NCI-H1930 (cell line): ENCODE measurements at places on chromosomes 7 and 10.

- no peak for DNase-seq
Observed at GRCh38 chr10:114635101-114635500, 23.0 kb downstream of the ABLIM1 start.

GRCh38 chr7:81232084-81232799, 313.4 kb upstream of the SEMA3C start:
- no peak for DNase-seq

GRCh38 chr7:126570845-126571244, 681.9 kb downstream of the GRM8 start:
- DNase-seq, result no peak

GRCh38 chr10:76175533-76176165, 744.2 kb downstream of the LRMDA start:
- DNase-seq, result no peak

DNA sequence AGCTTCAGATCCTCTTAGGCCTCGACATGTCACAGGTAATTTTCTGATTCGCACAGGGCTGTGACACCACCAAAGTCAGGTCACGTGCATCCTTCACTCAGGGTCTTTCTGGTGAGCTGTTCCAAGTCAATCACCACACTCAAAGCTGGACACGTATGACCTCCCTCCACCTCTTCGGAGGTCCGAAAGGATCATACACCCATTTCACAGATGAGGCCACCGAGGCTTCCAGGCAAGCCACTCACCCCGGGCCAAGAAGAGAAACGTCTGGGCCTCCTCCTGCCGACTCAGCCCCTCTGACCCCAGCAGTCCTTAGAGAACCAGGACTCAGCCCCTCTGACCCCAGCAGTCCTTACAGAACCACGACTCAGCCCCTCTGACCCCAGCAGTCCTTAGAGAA, 74.6 kb downstream of the FOXL3 start:
- DNase-seq, result no peak

GRCh38 chr10:84336406-84337090, 8.2 kb downstream of the CCSER2 start:
- no peak for DNase-seq

DNA sequence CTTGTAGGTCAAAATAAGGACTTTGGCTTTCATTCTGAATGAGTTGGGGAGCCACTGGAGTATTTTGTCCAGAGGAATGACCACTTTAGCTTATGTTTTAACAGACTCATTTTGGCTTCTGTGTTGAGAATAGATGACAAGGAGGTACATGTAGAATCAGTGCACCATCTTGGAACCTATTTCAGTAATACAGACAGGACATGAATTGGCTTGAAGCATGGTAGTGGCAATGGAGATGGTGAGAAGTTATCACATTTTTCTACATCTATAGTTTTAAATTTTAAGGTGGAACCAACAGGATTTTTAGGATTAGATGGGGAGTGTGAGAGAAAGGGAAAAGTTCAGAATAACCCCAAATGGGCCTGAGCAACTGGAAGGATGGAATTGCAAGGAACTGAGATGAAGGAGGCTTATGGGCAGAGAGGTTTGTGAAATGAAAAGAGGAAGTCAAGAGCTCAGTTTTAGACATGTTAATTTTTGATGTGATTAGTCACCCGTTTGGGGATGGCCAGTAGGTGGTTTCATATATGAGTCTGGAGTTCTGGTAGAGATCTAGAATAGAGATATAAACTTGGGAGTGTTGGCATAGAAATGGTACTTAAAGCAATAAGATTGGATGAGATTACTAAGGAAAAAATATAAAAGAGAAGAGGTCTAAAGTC, 89.2 kb upstream of the JAZF1 start:
- no peak for DNase-seq

DNA sequence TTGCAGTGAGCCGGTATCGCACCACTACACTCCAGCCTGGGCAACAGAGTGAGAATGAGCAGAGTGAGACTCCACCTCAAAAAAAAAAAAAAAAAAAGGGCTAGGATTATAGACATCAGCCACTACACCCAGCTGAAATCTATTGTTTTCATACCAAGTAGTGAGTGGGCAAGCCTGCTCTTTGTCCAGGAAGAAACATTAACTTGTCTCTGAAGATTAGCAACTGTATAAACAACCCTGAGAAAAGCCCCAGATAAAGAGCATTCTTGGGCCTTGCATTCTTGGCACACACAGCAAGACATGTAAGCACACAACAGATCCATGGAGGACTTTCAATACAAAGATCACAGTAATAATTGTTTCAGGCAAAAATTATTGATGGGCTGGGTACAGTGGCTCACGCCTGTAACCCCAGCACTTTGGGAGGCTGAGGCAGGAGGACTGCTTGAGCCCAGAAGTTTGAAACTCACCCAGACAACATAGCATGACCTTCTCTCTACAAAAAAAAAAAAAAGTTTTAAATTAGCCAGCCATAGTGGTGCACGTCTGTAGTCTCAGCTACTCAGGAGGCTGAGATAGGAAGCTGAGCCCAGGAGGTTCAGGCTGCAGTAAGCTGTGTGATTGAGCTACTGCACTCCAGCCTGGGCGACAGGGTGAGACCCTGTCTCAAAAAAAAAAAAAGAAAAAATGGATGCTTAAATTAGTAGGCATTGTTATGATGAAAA, 4.4 kb downstream of the PSPH start:
- no peak for DNase-seq

GRCh38 chr7:114791771-114792170, 130.1 kb upstream of the MDFIC start:
- DNase-seq, result no peak

DNA sequence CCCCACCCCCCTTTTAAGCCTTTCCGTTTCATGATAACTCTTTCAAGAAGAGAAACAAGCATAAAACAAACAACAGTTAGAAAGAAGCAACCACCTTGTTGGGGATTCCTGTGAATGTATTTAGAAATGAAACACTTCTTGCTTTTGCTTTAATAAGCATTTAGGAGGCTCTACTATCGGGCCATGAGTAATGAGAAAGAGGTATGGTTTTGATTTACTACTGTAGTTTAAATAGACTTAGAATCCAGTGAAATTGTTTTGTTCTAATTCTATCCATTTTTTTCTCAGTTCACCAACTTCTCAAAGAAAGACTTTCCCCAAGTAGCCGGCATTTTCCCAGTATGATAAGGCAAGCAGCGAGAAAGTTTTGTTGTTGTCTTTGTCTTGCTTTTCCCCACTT, 168.7 kb upstream of the HABP2 start:
- no peak for DNase-seq

DNA sequence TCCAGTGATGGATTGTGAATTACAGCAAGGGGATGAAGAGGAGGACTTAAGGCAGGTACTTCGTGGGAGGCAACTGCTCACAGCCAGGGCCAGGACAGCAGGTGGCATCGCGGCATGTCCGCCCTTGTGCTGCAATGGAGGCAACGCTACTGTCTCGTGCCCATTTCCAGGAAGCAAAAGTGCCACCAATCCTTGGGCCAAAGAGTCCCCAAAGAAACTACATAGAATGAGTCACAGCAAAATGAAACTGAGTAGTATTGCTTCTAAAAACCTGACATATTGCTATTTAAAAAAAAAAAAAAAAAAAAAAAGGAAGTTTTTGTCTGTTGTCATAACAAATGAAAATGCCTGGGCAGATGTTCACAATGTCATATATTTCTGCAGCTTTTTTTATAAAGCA, 46.6 kb downstream of the RSU1 start:
- no peak for DNase-seq

DNA sequence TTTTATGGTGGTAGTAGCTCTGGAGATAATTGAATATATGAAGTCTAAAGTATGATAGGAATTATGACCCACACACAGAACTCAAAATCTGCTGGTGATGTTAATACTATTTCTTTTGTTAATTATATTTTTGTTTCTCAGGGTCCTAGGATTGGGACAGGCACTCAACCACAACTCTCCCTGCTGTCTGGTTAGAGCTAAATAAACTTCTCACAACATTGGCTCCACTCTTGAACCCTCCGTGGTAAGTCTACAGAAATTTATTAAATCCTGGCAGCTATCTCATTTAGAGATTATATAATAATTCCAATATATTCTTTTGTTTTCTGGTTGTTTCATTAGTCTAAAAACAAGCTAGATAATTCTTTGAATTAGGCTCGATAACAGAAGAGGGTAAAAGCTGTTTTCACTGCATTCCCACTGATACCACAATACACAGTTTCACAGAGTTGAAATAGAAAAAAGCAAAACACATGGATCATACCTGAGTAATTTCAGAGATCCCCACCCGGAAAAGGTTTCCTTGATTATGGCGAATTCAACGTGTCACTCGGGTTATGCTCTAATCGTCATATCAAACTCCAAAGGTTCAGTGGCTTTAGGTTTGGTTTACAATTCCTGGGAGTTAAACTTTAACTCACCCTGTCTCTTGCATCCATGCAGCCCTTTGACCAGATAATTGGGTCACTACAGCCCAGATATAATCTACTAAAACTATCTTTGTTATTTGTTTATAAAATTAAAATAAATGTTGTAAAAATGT, at the start of gene A1CF:
TSS of gene A1CF (minus strand) at position 531 of the 763 bp plus-strand sequence. CDS start 25,687 bp downstream, outside the sequence.
- DNase-seq, result no peak

- DNase-seq, result no peak
Observed at GRCh38 chr10:79007421-79008319, 61.1 kb upstream of the ZMIZ1 start.

DNA sequence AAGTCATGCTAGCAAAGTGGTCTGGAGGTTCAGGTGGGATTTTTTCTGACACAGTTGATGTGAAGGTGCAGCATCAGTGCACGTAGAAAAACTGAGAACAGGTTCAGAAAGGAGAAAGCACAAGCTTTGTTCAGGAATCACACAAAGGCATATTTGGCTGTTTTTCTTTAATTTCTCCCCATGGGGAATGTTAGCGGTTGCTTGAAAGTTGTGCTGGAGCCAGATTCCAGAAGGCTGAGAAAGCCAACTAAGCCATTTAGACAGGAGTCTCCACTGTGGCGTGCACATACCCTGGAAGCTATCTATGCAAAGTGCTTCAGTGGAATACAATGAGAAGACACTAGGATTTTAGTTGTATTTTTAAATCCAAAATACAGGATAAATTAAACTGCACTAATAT, 201.4 kb downstream of the PCLO start:
- no peak for DNase-seq

DNA sequence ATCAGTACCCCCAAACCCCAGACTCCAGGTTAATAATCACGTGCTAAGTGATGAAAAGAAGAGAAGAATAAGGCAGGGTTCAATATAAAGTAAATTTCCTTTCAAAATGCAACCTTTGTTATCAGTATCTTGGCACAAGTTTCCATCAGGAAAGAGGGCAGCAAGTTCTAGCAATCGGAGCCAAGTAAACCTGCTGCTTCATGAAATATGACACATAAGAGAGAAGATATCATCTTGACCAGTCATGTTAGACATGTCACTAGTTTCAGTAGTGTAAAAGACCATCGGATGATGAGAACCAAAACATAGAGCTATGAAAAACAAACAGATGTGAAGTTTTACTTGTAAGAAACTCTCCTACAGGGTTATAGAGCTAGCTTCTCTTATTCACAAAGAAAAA, 44.0 kb downstream of the AASS start:
- DNase-seq, result no peak

- DNase-seq, result no peak
Observed at GRCh38 chr7:95859429-95859828, 87.1 kb downstream of the DYNC1I1 start.

- no peak for DNase-seq
Observed at GRCh38 chr10:71597821-71598498, 121.6 kb downstream of the C10orf105 start.

DNA sequence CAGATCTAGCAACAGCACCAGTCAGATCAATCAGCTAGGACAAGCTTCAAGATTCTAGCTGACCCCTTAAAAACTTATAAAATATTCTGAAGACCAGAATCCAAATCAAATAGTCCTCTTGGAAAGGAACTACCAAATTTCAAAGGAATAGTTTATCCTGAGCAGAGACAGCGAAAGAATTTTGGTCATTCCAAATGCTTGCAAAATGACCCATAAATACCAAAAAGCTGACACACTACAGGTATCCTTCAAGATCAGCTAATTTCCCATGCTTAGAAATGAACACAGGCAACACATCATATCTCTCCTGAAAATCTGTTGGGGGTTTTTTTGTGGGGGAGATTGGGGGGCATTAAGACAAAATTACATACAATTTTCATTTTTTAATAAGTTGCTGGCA, 78.8 kb downstream of the PDSS1 start:
- DNase-seq, result no peak

GRCh38 chr7:95394370-95394769, 1.8 kb downstream of the PON3 start:
- no peak for DNase-seq

GRCh38 chr10:88070080-88070880, 206.9 kb downstream of the PTEN start:
- DNase-seq, result no peak

DNA sequence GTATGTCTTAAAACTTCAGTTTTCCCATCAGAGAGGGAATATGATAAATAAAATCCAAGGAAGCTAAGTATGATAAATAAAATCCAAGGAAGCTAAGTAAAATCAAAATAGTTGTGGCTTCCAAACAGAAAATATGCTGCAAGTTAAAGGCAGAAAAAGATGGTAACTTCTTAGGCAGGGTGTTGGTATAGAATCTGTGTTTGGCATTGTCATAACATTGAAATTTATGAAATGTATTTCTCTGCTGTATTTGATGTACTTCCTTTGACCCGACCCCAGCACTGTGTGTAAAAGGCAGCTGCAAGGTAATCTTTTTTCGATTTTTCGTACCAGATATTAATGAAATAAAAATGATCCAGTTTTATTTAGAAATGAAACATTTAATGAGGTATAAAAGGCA, 537.2 kb downstream of the TFEC start:
- DNase-seq, result no peak

- DNase-seq, result no peak
Observed at GRCh38 chr7:39750253-39751077, 127.1 kb downstream of the RALA start.

GRCh38 chr10:102678068-102678400, 33.8 kb downstream of the TRIM8 start:
- DNase-seq, result no peak

DNA sequence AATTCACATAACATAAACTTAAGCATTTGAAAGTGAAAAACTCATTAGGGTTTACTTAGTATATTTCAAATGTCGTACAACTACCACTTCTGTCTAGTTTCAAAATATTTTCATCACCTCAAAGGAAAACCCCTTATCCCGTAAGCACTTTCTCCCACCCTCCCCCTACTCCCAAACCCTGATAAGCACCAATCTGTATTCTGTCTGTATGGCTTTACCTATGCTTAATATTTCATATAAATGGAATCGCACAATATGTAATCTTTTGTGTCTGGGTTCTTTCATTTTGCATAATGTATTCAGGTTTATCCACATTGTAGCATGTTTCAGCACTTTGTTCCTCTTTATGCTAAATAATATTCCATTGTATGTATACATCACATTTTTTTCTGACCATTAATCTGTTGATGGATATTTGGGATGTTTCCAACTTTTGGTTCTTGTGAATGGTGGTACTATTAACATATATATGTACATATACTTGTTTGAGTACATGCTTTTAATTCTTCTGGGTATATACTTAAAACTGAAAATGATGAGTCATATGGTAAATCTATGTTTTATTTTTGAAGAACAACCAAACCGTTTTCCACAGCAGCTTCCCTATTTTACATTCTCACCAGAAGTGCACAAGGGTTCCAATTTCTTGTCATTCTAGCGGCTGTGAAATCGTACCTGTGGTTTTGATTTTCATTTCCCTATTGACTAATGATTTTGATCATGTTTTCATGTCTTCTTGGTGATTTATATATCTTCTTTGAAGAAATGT, 6.2 kb upstream of the STARD3NL start:
- no peak for DNase-seq

GRCh38 chr10:43997330-43997729, 348.6 kb upstream of the ZNF32 start:
- DNase-seq, result no peak

- DNase-seq, result no peak
Observed at GRCh38 chr7:66330961-66331360, 125.8 kb downstream of the TPST1 start.

GRCh38 chr10:131560166-131560565, 248.6 kb upstream of the TCERG1L start:
- no peak for DNase-seq
